ENCODE measurements at places on chromosomes 16 and 17.

GRCh38 chr17:30503558-30503957 is 26.4 kb downstream of the GOSR1 start:
- no peak for DNase-seq

GRCh38 chr17:80422981-80423380 is 8.0 kb downstream of the ENDOV start:
- DNase-seq: no peak

GRCh38 chr17:83080858-83081683 is 1.7 kb downstream of the METRNL start:
- DNase-seq: no peak

- no peak for DNase-seq
Observed at GRCh38 chr16:12329246-12329995, 352.9 kb downstream of the SNX29 start.
